ENCODE measurements at places on chromosomes 1 and 21.

DNA sequence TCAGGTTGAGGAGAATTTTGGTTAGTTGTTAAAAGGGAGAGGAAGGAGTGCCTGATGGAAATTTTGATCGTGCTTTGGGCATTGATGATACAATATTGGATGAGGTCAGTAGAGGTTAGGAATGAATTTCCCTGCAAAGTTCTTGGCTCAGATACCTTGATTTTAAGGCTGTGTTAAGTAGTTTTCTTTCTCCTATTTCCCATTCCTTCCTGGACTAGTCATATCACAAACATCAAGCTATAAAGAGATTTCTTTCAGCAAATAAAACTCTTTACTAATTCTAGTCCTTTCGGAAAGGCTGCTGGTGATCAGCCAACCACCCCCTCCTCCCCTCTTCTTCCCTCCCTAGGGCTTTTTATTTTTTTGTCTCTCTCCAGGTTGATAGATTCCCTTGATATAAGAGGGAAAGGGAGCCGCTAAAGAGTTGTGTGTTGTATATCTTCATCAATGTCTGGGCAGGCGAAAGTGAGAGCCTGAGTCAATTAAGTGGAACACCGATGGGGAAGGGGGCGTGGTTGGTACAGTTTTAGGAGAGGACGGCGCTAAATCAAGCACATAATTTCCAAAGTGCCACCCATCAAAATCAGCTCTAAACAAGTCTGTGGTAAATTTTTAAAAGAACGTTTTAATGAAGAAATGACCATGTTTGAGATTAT lies 100.1 kb upstream of the PLXNA2 start:
- DNase-seq: no peak

- DNase-seq: no peak
These were observed 49.6 kb downstream of the LRRC71 start for GRCh38 chr1:156970017-156970416.

- DNase-seq: no peak
These were observed 19.4 kb upstream of the TMEM201 start for GRCh38 chr1:9569267-9569666.

- DNase-seq: no peak
These were observed 26.6 kb downstream of the SCYL3 start for GRCh38 chr1:169867012-169867675.

DNA sequence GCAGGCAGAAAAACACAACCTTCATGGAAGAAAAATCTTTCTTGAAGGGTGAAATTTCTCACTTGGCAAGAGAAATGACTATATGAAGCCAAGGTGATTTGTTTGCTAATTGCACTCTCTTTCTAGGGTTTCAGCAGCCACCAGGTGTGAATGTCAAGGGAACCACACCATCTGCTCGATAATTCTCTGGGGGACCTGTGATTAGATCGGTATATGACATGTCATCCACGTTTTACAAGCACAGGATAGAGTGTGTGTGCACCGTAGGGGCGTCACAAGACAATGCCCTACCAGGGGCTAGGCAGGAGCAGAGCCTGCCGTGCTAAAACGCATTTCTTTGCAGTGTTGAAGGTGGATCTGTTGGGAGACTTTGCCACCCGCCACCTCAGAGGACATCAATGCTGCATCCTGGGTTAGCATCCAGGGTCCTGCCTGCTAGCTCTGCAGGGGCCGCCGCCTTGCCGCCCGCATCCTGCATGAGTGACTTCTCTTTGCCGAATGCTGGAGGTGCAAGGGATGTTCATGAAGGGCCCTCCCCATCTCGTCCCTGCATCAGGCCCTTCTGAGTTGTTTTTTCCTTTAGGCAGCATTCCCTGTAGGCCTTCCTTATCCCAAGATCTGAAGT lies 37.8 kb upstream of the CCSAP start:
- DNase-seq: no peak

DNA sequence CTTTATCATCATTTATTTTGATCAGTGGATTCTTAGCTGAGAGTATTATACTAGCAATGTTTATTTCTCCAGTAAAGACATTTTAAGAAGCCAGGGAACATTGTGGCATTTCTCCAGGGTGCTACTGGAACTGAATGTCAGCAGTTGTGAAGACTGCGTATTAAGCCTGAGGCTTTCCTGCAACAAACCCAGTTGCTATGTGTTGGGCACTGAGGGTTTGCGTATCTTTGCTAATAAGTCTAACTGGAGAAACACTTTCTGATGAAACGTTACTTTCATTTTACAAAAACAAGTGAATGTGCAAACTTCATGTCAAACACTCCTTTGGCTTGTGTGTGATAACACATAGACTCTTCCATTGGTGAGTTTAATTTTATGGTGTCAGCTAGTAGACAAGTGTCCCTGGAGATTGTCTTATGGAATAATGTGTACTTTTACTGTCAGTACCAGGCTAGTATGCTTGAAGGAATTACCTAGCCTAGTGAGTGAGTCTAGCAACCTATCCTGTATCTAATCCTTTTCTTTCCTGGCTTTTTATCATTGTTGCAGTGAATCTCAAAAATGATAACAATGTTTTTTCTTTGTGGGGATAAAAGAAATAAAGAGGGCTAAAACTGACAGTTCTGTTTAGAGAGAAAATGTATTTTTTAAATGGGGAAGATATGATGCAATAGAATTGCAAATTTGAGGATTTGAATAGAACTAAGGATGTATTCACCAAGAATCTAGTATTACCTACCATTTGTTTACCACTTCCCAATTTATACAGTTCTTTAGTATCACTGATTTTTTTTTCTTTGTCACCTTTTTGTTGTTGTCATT lies 70.1 kb downstream of the MTR start:
- no peak for DNase-seq

DNA sequence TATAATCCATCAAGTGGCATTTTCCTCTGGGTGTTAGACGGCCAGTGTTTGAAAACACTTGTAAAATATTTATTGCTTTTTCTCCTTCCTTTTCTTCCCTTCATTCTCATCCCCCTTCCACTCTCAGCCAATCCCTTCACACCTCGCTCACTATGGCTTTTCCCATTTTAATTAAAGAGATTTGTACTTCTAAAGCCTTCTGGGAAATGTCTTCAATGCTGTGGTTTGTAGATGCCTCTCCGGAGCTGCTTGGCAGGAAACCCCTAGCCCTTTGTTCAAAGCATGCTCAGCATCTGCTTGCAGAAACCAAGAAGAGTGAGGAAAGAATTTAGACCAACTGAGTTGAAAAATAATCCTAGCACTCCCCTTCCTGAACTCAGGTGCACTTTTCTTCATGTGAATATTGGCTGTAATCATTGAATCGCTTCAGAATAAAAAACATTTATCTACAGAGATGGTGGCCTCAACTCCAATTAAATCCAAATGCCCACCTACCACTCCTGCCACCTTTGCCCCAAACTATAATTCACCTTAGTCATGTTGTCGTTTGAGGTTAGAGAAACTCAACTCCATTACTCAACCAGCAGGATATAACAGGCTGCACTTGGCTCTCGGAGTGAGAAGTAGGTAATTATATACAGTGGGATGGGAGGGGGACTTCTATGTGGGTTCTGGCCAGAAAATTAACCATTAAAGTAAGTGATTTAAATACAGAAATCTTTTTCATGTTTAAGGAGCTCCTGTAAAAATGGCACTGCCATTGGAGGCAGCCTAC lies 659.4 kb upstream of the CAMK1G start:
- no peak for DNase-seq

- no peak for DNase-seq
These were observed 39.0 kb downstream of the LRRC8C start for GRCh38 chr1:89671775-89672488.
